Calu3 (cell line): ENCODE measurements at places on chromosomes 4 and X. TPM values are rescaled to one million over a fixed set of nuclear protein-coding genes. Genes with fewer than 3 reads are reported as not detected.

- H3K27ac ChIP-seq: no peak overlapping the region
- H3K4me3 ChIP-seq: no peak overlapping the region
- no peaks in the 10 kb centered on the region for H3K4me1 ChIP-seq
Measured at GRCh38 chr4:15295421-15296162, 132.2 kb upstream of the C1QTNF7 start.

Gene UGT2B28
- not detected in 2 replicates for total RNA-seq

DNA sequence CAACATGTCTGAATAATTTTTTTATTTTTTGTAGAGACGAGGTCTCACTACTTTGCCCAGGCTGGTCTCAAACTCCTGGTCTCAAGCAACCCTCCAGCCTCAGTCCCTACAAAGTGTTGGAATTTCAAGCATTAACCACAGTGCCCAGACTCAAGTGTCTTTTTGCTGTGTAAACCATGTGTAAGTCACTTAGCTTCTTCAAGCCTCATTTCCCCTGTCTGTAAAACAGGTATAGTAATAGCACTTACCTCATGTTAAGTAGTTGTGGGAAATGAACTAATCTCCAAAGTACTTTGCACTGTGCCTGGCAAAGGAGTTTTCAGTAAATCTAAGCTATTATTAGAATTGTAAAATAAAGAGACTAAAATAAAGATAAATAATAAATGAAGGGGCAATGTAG lies 35.7 kb downstream of the STBD1 start:
- H3K27me3 ChIP-seq: no peaks in the 10 kb centered on the region
- H3K36me3 ChIP-seq: no peaks in the 10 kb centered on the region
- H3K4me1 ChIP-seq: peaks cover 11% of the 10 kb centered on the region
- DNase-seq: no peak
- H3K27ac ChIP-seq: no peak overlapping the region
- H3K4me3 ChIP-seq: no peak overlapping the region

Gene TCEAL3
- total RNA-seq: 9.1 TPM in 2 replicates
